ENCODE measurements at places on chromosomes 1 and 21. TPM values are rescaled to one million over a fixed set of nuclear protein-coding genes. Genes with fewer than 3 reads are reported as not detected.

- DNase-seq = no peak
Measured at GRCh38 chr21:36813052-36813451, 114.1 kb downstream of the SIM2 start.

Gene REN
- 418 TPM for polyA plus RNA-seq

- DNase-seq = no peak
Measured at GRCh38 chr1:219871427-219872057, 56.8 kb downstream of the SLC30A10 start.

DNA sequence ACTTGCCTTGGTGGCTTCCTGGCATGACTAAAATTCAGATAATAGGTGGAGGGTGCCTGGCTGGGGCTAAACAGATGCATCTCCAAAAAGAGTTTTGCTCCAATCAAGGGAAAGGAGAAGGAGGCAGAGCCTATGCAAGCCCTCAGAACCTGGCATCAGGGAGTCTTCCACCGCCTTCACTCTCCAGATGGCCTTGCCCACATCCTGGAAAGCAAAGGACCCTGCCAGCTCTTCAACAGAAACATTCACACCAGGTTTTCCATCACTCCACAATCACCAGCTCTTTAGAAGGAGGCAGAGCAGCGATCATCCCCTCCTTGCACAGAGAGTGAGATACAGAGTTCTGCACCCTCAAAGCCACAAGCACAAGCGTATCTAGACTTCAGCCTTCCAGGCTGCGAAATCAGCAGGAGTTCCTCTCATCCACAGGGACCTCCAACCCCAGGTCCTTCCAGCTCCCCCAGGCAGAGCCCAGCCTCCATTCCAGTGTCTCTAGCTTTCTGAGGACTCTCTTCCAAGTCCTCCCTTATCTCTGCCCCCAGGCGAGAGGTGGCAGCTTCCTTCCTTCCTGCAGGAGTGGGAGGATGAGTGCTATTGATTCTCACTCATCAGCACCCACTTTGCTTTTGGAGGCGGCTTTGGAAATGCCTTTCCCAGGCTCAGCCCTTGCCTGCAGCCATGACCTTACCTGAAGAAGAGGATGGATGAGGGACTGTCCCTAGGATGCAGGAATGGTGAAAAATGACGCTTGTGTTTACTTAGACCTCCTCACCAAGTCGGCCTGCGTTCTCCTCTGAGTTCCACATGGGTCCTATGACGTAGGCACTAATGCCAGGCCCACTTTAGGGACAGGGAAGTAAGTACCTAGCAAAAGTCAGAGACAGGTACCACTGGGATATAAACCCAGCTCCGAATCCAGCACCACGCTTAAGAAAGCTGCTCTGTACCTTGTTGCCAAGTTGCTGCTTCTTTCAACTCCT, 75.4 kb downstream of the RIPK4 start:
- no peak for DNase-seq

DNA sequence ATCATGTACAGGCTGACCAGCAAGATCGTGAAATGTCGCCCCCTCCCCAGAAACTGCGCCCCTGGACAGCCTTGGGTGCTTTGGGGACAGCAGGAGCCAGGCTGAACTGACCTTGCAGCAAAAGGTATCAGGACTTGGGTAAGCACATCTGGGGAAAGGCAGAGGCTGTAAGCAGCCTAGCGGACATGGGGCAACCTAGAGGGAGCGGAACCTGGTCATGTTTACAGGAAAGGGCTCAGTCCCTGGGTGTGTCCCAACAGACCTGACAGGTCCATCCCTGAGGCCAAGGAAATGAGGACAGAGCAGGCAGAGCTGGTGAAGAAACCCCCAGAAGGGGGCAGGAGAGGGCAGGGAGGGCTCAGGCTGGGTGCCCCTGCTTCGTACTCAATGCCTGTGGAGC, 3.1 kb upstream of the S100A8 start:
- DNase-seq = no peak

Gene COL18A1
- polyA plus RNA-seq = 27.4 TPM

Gene FCN3
- 0.06 TPM for polyA plus RNA-seq

Gene PER3
- 4.9 TPM for polyA plus RNA-seq

- no peak for DNase-seq
Measured at GRCh38 chr1:36253161-36253862, 29.1 kb downstream of the THRAP3 start.

GRCh38 chr1:101394041-101394440, 157.2 kb downstream of the S1PR1 start:
- no peak for DNase-seq

Gene SLC44A3
- 28.3 TPM for polyA plus RNA-seq

DNA sequence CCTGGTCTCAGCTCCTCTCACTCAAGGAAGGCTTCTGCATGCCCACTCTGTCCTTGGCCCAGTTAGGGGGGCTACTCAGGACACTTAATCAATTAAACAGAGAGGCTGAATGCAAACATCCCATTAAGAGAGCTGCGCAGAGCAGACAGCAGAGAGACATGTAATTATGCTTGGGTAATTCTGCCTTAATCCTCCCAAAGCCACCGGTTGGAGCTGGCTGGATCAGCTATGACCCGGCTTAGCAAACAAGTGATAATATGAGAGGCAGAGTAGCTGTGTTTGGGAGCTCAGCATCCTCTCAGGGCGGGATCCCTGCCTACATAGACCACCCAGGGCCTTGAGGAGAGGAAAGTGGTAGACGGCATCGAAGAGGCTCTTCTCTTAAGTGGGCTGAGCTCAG, 183.2 kb downstream of the GRIK3 start:
- DNase-seq = no peak

Gene SELP
- 0.27 TPM for polyA plus RNA-seq

- DNase-seq = no peak
Measured at GRCh38 chr1:38198099-38198498, 151.5 kb upstream of the POU3F1 start.

Gene TMPRSS15
- 27.0 TPM for polyA plus RNA-seq

- DNase-seq = no peak
Measured at GRCh38 chr21:45151445-45152160, 77.2 kb downstream of the ADARB1 start.

GRCh38 chr1:219539645-219540254, 73.2 kb downstream of the ZC3H11B start:
- no peak for DNase-seq

DNA sequence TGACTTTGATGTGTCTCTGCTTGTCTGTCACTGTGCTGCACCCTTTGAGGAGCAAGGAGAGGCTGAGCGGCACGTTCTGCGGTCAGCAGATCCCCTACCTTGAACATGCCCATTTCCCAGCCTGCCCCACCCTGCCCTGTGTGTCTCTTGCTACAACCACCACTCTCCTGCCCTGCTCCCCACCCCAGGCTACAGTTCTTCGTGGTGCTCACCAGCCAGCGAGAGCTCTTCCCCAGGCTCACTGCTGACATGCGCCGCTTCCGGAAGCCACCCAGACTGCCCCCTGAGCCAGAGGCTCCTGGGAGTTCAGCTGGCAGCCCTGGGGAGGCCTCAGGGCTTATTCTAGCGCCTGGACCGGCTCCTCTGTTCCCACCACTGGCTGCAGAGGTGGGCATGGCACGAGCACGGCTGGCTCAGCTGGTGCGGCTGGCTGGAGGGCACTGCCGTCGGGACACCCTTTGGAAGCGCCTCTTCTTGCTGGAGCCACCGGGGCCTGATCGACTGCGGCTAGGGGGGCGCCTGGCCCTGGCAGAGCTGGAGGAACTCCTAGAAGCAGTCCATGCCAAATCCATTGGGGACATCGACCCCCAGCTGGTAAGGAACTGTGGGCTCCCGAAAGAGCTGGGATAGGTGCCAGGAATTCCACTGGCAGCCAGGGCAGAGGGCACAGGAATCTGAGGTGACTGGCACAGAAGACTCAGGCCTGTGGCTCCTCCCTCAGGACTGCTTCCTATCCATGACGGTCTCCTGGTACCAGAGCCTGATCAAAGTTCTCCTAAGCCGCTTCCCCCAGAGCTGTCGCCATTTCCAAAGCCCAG, 5.6 kb downstream of the HYI start:
- peak; percentile 87 for DNase-seq

Gene TAL1
- 0.27 TPM for polyA plus RNA-seq

Gene PSRC1
- 14.4 TPM for polyA plus RNA-seq

GRCh38 chr1:39394598-39394997, 96.8 kb upstream of the BMP8A start:
- DNase-seq = peak; percentile 92

DNA sequence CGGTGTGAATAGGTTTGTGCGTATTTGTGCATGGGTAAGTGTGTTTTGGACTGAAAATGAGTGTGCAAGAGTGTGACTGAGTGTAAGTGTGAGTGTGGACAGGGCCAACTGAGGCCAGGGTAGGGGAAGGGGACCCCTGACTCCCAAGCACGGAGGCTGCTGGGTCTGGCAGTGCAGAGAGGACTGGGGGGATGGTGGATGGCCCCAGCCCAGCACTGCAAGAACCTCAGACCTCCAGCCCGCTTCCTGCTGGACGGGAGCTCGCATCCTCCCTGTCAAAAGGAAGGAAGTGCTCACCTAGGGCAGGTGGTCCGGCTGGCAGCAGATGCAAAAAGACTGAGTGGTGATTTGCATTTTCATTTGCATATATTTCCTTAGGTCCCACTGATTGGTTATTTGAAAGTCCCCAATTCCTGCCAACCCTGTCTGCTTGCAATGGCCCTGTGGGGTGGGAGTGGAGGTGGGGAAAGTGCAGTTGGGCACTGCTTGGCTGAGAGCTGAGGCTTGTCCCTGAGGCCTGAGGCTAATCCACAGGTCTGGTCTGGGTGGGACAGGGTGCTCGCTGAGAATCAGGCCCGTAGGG, 42.8 kb upstream of the CASZ1 start:
- no peak for DNase-seq

- DNase-seq = no peak
Measured at GRCh38 chr1:62084310-62084890, 110.2 kb upstream of the L1TD1 start.

DNA sequence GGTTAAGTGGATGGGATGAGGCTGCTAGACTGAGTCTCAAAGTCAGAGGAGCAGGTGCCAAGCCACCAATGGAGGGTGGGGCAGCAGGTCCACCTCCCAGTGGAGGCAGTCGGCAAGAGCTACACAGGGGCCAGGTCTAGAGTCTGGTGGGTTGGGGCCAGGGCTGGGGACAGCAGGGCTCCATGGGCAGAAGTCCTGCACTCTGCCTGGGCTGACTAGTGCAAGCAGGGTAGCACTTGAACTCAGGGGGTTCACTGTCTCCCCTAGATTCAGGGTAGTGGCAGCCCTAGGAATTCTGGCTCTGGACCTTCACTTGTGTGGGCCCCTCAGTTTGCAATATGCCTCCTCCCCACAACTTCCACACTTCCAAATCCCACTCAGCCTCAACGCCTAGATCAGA, 66.2 kb downstream of the SYT6 start:
- no peak for DNase-seq

GRCh38 chr1:221306239-221306638, 427.0 kb downstream of the HLX start:
- DNase-seq = no peak

Gene LEPR
- polyA plus RNA-seq = 0.54 TPM

DNA sequence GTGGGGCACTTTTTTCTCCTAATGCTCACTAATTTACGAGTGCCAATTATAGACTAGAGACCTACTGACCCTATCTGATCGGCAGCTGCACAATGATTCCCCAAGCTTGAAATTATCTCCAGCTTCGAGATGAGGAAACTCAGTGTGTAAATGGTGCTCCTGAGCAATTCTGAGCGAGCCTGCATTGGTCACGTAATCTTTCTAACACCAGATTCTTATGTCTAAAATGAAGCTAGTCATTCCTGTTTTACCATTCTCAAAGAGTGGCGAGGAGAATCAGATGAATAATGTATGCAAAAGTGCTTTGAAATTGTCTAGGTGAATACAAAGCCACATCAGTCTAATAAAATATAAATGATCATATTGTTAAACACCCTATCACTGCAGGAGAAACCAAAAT, 318.1 kb upstream of the FAM78B start:
- DNase-seq = no peak

DNA sequence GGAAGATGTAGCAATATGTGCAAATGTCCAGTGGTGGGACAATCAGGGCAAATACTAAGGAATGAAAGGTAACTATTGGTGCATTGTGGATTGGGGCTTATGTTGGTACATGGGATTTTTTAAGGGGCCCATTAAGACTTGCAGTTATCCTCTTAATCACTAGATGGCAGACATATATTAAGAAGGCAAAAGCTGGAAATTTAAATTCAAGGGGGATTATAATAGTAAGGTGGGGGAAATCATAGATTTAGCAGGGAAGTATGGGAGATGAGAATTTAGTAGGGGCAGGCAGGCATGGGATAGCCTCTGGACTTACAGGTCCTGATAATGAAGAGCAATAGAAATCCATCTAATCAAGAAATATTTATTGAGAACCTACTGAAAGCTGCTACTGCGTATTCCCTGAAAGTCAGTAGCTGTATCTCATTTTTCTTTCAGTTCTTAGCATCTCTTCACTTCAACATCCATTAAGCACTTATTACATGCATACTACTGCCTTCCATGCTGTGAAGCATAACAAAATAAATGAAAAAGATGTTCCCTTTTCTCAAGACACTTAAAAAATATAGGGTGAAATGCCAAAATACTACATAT, 251.8 kb downstream of the CRB1 start:
- DNase-seq = no peak

GRCh38 chr1:59436637-59437036, 139.7 kb downstream of the FGGY start:
- no peak for DNase-seq

DNA sequence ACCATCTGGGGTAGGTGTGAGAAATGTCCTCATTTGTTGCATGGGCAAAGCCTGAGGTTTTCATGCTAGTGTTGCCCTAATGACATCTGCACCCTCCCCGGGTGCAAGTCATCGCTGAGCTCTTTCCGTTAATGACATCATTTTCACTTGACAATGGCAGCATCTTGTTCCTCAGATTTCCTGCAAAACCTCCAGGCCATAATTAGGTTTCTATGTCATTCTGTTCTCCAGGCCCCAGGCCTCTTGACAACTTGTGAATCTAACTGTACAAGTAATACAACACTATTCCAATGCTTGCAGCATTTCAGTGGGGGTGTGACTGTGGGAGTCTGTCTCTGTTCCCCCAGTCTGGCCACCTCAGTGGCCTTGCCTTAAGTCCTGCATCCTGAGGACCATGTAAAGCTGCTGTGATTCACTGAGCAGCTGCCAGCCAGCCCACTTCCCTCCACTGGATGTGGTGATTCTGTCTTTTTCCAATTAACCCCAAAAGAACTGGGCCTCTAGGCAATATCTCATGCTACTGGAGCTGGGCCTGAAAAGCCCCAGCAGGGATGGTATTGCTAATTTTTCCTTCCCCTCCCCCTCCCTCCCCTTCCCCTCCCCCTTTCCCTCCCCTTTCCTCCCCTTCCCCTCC, 22.8 kb downstream of the RAB7B start:
- no peak for DNase-seq

Data from small intestine (tissue), 16 donors.